ENCODE measurements at places on chromosomes 4 and X.

- DNase-seq, result no peak
These were observed 6.7 kb downstream of the SLC7A11 start for GRCh38 chr4:138235419-138235952.

DNA sequence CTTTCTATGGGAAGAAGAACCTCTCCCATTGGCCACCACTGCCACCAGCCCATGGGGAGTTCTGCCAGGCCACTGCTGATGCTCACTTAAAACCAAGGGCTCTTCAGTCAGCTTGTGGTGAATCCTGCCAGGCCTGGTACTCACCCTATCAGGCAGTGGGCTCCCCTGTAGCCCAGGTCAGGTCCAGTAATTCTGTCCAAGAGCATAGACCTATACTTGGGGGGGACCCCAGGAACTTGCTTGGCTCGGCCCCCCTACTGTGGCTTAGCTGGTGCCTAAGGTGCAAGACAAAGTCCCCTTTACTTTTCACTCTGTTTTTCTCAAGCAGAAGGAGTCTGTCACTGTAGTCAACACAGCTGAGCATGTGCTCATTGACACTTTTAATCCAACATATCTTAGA lies 1012.2 kb downstream of the PCDH19 start:
- no peak for DNase-seq

DNA sequence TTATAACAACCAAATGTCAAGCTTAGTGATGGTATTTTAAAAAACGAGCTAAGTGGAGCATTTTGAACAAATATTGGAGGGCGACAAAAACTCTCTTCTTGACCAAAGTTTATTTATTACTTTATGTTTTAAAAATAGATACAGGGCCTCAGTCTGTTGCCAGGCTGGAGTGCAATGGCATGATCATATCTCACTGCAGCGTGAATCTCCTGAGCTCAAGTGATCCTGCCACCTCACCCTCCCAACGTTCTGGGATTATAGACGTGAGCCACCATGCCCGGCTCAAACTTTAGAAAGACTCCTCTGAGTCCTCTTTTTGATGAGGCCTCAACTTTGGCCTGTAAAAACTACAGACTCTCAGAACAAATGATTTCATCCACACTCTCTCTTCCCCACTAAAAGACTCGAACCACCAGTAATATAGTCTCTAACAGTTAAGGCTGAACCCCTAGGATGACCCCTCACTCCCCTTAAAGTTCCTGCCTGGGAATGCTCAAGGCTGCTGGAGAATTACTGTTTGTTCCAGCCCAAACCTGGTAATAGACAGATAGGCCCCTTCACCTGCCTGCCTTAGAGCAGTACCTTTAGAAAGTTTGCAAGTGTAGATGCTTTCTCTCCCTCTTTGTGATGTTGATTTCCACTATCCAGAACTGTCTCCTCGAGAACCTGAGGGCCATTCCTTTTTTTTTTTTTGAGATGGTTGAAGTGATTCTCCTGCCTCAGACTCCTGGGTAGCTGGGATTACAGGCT lies 55.3 kb upstream of the HPSE start:
- DNase-seq, result no peak

GRCh38 chr4:109999585-109999912 lies 86.9 kb downstream of the EGF start:
- DNase-seq, result no peak

DNA sequence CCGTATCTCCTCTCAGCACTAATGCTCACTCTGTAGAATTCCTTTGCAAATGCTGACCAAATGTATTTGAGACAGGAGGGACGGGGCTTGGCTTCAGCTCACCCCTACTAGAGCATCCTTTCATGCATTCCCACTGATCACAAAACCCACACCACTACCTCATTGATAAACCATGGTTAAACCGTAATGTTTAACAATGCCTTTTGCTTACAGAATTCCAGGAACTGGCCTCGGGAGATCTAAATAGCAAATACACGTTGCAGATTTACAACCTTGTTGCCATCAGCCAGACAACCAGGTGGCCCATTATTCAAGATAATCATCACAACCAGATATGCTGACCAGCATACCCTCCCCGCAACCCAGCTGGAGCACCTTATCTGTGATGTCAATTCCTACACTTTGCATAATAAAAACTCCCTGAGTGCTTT lies 391.9 kb downstream of the KCTD8 start:
- DNase-seq, result peak; percentile 87

GRCh38 chr4:17232566-17233253 lies 279.2 kb downstream of the QDPR start:
- no peak for DNase-seq

DNA sequence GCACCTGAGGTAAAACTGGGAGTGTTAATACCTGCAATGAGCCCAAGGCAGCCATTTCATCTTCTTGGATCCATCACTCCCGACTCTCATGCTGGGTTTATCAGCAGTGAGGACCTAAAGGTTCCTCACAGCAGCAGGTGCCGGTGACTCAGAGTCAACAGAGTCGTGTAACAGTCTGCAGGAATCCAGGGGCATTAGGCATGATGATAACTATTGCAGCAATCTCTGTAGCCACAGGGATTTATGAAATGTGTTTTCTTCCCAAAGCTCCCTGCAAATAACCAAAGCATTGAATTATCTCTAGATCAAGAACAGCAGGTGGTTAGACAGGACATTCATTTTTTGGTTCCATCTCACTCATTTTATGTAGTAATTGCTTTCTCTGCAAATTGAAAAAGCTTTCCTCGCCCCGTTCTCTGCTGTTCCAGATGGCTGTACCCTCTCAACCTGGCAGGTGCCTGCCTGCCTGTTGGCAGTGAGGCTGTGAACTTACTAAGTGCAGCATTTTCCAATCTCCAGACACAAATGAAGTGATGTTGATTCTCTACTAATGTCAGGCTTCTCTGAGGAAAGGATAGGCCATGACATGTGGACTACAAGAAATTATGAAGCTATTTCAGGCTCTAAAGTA lies 48.1 kb upstream of the TSPAN7 start:
- no peak for DNase-seq

GRCh38 chr4:169241464-169241863 lies 29.3 kb downstream of the SH3RF1 start:
- no peak for DNase-seq

GRCh38 chr4:25367004-25367621 lies 9.9 kb upstream of the ANAPC4 start:
- DNase-seq, result peak; percentile 43

DNA sequence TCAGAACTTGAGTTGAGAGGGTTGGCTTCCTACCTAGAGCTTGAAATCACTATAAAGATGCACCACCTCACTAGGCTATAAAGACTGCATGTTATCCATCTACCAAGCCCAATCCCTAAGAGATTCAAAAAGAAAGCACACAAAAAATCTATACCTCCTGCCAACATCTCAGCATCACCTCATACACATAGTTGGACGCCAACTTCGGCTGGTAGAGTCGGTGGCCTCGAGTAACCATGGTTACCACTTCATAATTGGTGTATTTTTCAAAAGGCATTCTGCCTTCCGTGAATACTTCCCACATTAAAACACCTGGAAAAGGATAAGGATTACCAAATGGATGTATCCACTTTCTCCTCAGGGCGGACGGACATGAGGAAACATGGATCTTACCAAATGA lies 4.5 kb upstream of the TXK start:
- DNase-seq, result no peak

- DNase-seq, result no peak
These were observed 10.0 kb upstream of the HS6ST2 start for GRCh38 chrX:132968296-132968949.

DNA sequence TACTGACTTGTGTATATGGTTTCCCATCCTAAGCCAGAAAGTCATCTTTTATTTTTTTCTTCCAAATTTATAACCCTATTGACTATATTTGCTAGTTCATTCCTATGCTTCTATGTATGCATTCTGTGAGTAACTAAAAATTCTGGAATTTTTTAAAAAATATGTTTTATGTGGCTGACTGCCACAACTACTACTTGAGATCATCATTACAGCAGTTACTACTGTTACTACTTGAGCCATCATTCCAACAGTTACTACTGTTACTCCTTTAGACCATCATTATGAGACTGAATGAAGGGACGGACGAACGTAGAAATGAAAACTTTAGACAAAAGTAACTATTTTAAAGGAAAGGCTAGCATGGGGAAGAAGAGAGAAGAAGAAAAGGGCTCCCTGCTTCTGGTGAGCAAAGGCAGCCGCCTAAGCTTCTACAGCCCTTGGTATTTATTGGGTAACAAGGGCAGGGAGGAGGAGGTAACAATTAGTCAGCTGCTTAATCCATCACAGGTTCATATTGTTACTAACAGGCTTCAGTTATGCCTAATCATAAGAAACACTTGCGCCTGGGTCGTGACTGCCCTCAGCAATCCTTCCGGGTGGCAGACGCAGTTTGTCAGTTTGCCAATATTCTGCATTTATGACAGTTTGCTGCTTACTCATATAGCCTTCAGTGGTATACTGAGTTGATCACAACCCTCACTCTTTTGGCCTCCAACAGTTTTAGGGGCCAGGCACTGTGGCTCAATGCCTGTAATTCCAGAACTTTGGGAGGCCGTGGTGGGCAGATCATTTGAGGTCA lies 80.4 kb downstream of the PDLIM5 start:
- no peak for DNase-seq

DNA sequence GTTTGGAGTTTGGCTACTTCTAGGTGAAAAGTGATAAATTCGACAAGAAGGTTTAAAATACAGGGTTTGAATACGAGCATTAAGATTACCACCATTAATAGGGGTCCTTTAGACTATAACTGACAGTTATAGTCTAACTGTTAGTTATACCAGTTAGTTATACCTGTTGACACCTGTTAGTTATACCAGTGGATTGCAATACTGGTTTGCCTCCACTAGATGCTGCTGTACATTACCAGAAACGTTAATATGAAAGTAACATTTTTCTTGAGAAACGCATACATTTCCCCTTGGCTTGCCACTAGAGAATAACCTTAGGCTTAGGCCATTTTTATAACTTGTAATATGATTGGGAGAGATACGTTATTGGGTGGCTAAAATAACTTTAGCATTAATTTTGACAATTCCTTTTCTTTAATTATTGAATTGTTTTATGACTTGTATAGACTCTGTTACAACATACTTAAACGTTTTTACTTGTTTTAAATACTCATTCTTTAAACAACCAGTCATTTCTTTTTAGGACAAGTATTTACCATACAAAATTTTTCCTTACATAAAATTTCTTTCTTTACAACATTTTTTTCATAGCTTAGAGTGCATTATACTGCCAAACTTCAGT lies 911.2 kb downstream of the FSTL5 start:
- no peak for DNase-seq

- DNase-seq, result no peak
These were observed 224.6 kb downstream of the SCFD2 start for GRCh38 chr4:53141308-53141707.

- peak; percentile 5 for DNase-seq
These were observed 52.1 kb downstream of the KLF8 start for GRCh38 chrX:56284269-56284668.

DNA sequence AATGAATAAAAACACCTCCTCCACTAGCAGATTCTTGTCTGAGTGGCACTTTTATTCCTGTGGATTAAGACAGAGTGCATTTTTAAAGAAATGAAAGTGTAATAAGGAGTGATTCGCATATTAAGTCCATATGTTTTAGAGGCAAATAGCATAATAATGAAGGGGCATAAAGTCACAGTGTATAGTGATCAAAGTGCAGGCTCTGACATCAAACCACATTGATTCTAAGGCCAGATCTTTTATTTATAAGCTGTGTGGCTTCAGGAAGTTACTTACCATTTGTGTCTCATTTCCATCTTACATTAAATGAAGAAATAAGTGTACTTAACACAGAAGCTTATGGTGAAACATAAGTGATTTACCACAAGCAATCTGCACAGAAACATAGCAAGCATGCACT lies 332.8 kb downstream of the GASK1B start:
- no peak for DNase-seq

GRCh38 chr4:35506161-35506560 lies 738.2 kb downstream of the ARAP2 start:
- DNase-seq, result no peak

- no peak for DNase-seq
These were observed 9.9 kb downstream of the FAM200B start for GRCh38 chr4:15691346-15692135.

DNA sequence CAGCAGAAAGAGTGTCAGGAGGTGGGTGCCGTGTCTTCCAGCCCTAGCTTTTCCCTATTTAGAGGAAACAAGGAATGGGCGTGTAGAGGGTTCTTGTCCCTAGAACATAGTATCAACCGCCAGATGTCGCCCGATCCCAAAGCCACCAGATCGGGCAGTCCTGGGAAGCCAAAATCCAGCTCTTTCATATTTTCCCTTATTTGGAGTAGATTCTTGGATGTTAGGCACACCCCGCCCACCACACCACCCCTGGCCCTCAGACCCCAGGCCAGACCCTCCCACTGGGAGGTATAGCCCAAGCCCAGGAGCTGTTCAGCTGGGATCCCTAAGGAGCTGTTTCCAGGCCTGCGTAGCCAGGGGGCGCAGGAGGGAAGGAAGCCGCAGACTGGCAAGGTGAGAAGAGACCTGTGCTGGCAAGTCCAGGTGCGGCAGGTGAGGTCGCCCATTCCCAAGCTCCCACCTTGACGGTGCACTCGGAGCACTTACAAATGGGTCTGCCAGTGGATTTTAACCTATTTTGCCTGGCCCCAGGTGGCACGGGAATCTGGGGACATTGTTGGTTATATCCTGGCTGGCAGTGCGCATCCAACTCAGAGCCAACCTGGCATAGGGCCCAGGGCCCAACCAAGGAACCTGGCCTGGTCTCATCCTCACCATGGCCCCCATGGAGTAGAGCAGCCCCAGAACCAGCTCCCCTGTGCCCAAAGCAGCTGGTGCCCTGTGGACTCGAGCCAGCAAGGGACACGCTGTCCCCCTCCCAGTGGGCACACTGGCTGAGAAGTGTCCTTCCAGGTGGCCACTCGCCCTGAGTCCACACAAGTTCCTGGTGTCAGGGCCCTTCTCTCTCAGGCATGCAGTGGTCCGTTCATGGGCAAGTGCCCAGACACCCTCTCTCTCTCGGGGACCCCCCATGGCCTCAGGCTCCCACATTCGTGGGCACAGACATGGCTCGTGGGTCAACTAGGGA lies 811 bp downstream of the FLNA start:
- peak; percentile 87 for DNase-seq

GRCh38 chrX:117987373-117987772 lies 129.2 kb downstream of the KLHL13 start:
- DNase-seq, result no peak

- DNase-seq, result no peak
These were observed 14.9 kb downstream of the SNX12 start for GRCh38 chrX:71053217-71053621.

DNA sequence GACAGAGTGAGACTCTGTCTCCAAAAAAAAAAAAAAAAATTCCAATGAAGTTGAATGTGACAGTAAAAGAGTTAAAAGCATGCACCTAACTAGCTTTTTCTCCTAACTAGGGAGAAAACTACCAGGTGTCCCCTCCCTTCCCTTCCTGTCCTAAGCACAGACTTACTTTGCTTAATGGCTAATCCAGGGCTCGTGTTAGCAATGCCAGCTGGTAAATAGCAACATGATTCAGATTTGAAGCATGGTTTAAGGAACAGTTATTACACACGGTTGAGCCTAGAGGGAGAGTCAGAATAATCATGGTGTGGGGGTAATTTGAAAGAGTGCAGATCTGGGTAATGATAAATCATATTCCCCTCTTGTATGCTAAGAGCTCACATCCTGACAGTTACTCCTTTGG lies 338.3 kb downstream of the STIM2 start:
- no peak for DNase-seq

GRCh38 chr4:71473541-71474240 lies 134.9 kb downstream of the SLC4A4 start:
- no peak for DNase-seq

Measured in NCI-H146 (cell line).